ENCODE measurements at places on chromosomes 12 and 14. TPM values are rescaled to one million over a fixed set of nuclear protein-coding genes. Genes with fewer than 3 reads are reported as not detected.

DNA sequence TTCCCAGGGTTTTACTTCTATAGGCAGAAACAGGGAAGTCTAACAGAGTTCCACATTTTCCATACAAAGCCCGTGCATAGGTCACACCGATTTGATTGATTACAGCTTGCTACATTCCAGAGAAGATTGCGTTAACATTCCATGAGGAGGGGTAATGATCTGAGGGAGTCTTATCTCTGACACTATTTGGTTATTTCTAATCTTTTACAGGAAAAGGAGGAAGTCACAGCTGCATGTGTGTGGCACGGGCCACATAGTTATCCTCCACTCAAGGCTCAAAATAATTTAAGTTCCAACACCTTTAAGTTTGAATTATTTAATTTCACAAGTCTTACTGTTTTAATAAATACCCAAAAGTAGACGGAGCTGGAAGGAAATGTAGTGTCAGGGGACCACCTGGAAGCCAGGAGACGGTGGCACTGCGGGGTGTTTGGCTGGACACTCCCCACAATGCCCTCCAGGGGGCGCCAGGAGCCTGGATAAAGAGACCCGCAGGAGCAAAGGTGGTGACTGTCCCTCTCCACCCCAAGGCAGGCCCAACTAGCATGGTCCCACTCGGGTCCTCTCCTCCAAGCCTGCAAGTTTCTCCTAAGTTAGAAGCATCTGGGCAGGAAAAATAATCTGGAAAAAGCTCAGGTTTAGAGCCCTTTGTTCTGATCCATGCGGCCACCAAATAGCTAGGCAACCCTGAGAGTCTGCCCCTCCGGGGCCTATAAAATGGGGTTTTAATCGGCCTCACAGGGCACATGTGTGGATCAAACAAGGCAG lies 20.2 kb downstream of the KRT8 start:
- no peaks in the 10 kb centered on the region for H3K36me3 ChIP-seq
- peak; percentile 85 for DNase-seq
- no peak overlapping the region for H3K4me3 ChIP-seq

CCDC38 gene
- total RNA-seq: 0.24 TPM

DNA sequence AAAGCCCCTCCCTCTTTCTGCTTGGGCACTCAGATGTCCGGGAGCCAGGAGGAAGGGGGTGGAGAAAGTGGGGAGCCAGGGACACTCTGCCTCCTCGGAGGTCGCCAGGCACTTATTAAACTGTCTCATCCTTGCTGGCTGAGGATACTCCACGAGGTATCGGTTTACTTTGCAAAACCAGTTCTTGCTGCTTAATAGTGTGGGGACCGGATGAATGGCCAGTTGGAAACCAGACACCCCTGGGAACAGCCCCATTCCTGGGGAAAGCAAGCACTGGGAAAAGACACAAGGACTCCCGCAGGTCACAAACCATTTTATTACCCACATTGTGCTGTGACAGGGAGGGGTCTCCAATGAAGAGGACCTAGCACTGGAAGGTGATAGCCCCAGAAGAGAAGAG lies 34.2 kb downstream of the CCDC88C start:
- peak; percentile 23 for DNase-seq
- H3K4me3 ChIP-seq: no peak overlapping the region
- H3K27me3 ChIP-seq: no peaks in the 10 kb centered on the region

- no peak overlapping the region for H3K4me3 ChIP-seq
- H3K27me3 ChIP-seq: no peaks in the 10 kb centered on the region
- H3K27ac ChIP-seq: no peak overlapping the region
- H3K36me3 ChIP-seq: no peaks in the 10 kb centered on the region
- H3K4me1 ChIP-seq: no peaks in the 10 kb centered on the region
Observed at GRCh38 chr14:54229136-54229535, 167.7 kb upstream of the CDKN3 start.
